Activated naive CD4-positive, alpha-beta T cell (primary cell): ENCODE measurements at places on chromosomes 1 and 21.
A peak's percentile ranks its signal among the peaks of the same experiment; 100 is the strongest.

GRCh38 chr1:37480581-37481288 is 6.4 kb downstream of the ZC3H12A start:
- DNase-seq = no peak

- no peak for DNase-seq
Observed at GRCh38 chr1:197304638-197305200, 36.7 kb downstream of the CRB1 start.

DNA sequence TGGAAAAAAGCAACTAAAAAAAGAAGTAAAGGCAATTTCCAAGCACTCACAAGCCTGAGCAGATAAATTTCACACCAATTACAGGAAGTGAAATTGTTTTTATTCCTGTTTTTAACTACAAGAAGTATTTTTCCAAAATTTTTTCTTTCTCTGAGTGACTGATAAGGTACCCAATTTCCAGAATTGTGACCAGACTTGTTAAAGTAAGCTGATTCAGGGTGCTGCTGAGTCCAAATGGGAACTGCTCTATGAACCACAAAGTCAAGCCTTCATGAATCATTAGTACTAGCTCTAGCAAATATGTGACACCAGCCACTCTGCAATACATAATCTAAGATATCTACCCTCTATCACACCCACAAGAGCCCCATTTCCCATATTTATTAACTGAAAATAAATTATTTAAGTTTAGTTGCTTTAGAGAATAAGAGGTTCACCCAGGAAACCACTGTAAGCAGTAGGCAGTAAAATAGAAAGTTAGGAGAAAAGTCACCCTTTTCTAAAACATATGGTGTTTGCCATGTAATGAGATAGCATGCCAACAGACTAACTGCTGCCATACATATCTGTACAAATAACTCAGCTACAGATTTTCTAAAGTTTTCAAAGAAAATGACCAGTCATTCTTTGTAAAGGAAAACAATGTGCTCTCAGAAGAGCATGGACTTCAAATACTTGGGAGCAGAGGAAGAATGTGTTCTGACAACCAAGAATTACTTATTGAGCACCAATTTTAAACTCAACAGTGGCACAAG is 43.1 kb upstream of the TNFSF18 start:
- DNase-seq = no peak

DNA sequence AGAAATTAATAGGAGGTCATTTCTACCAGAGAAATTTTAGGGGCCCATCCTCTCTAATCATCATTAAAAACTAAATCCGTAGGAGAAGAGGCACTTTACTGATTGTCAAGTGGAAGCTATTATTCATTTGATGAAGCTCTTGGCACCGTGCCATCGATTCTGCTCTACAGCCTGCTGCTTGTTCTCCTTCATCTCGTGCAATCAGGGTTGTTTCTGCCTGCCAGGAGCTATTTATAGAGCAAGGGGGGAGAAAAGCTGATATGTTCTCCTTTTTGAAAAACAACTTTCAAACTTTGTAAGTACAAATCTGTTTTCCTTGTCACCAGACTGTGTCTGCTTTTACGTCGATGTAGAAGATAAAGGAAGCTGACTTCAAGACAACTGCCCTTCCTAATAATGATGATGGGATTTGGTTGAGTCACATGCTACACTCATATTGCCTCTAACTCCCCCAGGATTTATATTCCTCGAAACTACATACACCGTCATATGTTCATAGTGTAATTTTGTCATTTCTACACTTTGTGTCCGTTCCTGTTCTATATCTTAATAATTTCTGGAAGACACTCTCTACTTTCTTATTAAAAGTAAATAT is 169.6 kb upstream of the LHX8 start:
- no peak for DNase-seq

GRCh38 chr1:151158326-151158725 is 1.9 kb downstream of the TNFAIP8L2 start:
- DNase-seq = no peak

GRCh38 chr21:37753122-37753599 is 163.1 kb downstream of the KCNJ6 start:
- no peak for DNase-seq

GRCh38 chr1:108557296-108557695 is 2.6 kb upstream of the EEIG2 start:
- no peak for DNase-seq

DNA sequence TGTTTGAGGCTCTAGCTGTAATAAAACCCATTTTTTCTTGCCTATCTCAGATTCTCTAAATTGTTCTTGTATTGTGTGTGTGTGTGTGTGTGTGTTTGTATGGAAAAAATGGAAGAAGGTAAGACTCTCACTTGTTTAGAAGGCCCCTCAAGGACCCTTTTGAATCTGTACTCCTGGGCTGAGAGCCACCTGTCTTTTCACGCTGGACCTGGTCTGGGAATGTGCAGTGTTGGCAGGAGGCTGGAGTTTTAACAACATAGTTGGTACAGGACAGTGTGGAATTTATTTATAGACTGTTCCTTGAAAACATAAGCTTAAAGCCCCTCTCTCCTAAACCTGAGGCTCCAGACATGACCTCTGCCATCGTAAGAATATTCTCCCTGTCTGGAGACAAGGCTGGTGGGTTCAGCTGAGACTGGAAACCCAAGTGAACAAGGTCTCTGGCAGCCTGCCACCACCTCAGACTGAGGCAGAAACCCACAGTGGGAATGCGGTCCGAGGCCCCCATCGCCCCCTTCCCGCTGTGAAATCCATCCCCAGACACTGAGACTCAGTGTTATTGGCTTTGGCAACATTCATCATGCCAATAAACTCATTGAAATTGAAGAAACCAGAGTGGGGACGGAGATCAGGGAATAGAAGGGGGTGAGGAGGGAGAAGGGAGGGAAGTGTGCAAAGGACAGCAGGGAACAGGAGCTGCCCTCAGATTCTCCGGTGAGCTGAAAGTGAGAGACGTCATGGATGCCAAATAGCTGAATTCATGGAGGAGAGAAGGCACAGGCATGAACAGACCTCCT is 24.6 kb upstream of the PLXNA2 start:
- no peak for DNase-seq

- peak; percentile 24 for DNase-seq
Observed at GRCh38 chr1:210373878-210374599, 45.3 kb downstream of the HHAT start.

DNA sequence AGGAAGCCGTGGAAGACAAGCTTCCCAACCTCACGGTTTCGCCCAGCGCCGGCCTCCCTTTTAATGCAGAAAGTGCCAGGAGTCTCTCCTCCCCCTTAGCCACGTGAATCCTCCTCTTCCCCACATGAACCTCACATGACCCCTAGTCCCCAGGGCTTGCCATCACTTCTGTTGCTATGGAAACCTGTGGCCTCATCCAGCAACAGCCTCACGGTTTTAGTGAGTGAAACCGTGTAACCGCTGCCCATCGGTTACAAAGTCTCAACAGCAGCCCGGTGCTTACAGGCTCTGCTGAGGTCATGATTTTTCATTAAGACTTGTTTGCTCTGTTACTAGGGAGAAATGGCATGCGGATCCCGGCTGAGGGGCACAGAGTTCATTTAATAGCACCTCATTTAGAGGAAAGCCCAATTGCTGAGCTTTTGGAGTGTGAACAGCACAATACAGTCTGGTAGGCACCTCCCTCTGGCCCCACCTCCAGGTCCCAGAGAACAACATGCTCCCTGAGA is 143.2 kb upstream of the BACE2 start:
- DNase-seq = no peak

GRCh38 chr1:54273092-54273794 is 73.3 kb downstream of the MRPL37 start:
- DNase-seq = no peak

DNA sequence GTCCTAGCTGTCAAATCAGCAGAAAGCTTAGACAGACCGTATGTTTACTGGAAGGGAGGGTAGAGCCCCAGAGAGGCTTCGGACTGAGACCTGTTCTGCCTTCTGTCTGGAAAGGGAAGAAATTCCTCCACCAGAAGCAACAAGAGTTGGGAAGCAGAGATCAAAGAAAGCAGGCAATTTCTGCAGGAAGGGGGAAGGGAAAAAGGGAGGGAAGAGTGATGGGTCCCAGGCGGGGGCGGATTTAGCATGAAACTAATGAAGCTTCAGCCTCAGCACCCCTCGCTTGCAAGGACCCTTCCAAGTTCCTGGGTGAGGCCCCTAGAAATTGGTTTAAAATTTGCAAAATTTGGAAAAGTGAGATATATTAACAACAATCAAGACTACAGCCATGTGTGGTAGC is 26.6 kb upstream of the FAM20B start:
- DNase-seq = no peak

DNA sequence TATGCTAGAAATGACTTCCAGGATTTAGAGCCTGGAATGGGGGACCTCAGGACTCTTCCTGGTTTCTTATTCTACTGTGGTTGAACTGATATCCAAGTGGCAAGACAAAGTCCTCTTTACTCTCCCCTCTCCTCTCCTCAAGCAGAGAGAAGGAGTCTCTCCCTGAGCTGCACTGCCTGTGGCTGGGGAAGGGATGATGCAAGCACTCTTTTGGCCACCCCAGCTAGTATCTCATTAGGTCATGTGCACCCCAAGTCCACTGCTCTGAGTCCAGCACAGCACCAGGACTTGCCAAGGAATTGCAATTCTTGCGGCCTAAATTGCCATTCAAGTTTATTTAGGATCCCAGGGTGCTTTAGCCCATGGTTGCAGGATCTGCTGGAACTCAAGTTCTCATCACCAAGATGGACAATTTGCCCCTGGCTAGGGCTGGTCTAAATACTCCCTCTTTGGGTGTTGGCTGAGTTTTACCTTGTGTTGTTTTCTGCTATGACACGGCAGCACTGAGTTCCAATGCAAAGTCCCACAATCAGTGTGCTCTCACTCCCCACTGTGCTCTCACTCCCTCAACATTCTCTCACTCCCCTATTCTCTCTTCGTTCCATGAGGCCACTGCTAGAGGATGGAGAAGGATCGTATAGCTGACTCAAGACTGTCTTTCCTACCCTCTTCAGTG is 172.2 kb downstream of the TM2D1 start:
- no peak for DNase-seq

- DNase-seq = no peak
Observed at GRCh38 chr1:17134724-17135123, 15.5 kb upstream of the PADI2 start.

DNA sequence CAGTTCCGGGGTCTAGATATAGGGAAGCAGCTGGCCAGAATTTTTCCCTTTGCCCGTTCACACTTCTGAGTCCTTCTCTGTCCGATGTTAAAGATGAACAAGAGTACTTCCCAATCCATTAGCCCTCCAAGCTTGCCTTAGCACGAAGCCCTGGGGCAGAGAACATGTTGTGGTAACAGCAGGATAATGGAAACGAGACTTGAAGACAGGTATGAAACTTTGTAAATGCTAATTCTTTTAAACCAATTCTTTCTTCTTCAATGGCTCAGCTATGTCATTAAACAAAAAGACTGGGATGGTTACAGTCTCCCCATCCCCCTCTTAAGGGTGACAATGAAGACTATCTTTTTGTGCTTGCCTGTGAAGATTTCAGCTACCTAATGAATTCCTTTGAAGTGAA is 218.5 kb downstream of the PLA2G4A start:
- DNase-seq = no peak

DNA sequence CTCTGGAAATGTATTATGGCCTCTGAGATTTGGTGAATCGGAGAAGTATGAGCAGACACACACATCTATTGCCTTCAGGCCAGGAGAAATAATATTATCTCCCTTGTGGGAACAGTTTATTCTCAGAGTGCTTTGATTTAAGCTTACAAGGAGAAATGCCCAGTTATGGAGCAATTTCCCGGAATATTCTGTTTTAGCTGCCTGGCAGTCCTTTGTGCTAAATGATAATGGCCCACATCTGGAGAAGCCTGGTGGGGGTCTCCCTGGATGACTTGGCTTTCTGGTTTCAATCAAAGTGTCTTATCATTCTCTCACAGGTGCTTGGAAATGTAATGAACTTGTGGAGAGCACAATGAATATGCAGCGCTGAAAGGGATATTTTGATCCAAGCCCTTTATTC is 389.6 kb upstream of the USP24 start:
- no peak for DNase-seq

- no peak for DNase-seq
Observed at GRCh38 chr1:14377386-14377785, 221.1 kb upstream of the KAZN start.

DNA sequence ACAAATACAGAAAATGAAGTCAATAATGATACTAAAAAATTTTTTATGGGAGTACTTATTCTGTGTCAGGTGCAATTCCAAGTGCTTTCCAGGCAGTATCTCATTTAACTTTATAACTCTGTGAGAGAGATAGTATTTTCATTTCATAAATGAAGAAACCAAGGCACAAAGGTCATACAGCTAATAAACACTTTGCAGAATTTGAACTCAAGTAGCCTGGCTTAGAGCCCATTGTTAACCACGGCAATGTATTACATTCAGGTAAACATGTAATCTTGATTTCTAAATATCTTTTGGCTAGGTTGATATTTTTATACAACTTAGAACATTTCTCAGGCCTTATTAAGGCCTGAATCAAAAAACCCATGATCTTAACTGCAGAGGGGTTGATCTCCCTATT is 28.9 kb upstream of the PKN2 start:
- DNase-seq = no peak

DNA sequence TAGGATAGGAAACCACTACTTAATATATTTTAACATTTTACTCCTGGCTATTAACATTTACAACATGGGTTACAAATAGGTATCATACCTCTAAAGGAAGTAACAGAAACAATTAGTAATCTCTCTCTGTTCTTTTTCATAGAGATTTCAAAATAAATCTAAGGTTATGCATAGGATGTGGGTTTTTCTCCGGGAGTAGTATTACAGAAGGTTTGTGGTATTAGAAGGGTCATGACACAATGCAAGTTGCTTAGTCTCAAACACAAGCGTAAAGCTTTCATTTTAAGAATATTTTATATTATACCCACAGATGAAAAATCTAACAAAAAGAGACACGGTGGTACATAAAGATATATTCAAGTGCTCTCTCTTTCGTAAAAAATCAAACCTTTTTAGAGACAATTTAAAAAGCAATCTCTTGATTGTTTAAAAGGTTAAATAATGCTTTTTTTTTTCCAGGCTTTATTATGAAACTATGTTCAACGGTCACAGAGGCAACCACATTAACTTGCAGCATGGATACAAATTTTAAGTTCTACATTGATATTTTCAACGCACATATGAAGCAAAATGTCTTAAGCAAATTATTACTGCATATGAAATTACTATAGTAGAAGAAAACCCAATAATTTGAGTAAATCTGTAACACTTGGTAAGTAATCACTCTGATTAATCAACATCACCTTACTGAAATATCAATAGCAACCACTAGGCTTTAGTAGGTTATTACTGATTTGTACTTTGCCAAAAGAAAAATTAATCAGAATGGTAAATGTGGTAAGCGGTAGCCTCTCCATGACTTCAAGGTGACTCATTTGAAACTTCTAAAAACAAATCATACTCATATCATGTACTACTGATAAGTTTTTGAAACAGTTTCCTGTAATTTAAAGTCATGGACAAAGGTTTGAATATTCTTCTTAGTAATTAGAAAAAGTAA is 97.4 kb upstream of the GFI1 start:
- DNase-seq = no peak
